ENCODE measurements at places on chromosomes 1 and 21.
A peak's percentile ranks its signal among the peaks of the same experiment; 100 is the strongest.

DNA sequence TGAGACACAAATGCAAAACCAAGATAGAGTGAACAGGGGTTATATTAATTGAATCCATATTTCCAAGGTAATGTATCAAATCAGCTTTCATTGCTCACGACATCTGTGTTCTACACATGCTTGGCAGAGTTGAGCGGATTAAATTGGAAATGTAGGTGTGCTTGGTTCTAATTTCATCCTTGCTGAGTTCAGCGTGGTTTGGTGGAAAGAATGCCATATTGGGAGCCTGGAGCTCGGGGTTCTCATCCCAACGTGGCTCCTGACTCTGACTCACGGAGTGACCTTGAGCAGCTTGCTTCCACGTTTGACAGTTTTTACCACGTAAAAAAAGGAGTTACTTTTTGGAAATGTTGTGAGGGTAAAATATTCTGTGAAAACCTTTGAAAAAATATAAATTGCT, 92.0 kb downstream of the MTR start:
- no peak for DNase-seq

- DNase-seq, result no peak
These were observed 25.4 kb downstream of the GNAI3 start for GRCh38 chr1:109573785-109574184.

DNA sequence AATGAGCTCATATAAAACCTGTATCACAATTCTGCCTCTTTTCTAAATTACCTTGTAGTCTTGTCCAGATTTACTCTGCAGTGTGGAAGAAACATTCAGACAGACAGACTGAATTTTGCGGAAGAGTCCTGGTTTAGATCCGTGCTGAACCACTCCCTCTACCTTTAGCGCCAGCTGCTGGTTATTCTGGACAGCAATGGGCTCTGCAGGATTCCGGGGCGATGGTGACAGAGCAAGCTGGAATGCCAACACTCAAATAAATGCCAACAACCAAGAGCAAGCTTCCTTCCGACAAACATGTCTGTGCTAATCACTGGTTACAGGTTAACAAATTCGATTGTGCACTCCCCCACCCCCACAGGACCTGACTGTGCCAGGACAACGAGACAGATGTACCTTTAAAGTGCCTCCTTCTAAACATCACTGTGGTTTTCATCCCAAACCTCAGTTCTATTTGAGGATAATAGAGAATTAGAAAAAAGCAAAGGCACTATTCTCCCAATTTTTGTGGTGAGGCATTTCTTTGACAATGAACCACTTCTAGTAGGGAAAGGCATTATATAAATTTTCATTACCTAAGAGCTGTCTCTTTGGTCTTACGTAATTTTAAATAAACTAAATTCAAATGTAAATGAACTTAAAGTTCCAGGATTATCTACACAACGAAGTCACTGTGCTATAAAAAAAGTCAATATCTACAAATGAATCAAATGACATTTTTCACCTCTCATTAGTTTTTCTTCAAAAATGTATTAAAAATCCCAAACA, 90.4 kb downstream of the INTS7 start:
- no peak for DNase-seq

GRCh38 chr1:109927911-109928321, 17.3 kb downstream of the CSF1 start:
- DNase-seq, result no peak

DNA sequence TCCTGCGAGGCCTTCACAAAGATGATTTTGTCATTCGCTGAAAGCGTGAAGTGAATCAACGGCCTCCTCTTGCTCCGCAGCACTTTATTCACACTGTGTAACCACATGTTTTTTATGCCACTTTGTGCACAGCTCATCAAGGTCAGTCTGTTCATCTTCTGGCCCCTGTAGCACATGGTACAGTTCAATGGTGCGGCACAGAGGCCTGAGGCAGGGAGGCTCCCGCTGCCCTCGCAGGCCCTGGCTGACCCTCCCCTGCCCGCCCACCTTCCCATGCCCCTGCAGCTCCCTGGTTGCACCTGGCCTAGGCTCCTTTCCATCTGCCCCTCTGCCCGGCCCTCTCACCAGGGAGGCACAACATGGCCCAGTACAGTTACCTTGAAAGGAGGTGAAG, 87.5 kb downstream of the CD247 start:
- no peak for DNase-seq

DNA sequence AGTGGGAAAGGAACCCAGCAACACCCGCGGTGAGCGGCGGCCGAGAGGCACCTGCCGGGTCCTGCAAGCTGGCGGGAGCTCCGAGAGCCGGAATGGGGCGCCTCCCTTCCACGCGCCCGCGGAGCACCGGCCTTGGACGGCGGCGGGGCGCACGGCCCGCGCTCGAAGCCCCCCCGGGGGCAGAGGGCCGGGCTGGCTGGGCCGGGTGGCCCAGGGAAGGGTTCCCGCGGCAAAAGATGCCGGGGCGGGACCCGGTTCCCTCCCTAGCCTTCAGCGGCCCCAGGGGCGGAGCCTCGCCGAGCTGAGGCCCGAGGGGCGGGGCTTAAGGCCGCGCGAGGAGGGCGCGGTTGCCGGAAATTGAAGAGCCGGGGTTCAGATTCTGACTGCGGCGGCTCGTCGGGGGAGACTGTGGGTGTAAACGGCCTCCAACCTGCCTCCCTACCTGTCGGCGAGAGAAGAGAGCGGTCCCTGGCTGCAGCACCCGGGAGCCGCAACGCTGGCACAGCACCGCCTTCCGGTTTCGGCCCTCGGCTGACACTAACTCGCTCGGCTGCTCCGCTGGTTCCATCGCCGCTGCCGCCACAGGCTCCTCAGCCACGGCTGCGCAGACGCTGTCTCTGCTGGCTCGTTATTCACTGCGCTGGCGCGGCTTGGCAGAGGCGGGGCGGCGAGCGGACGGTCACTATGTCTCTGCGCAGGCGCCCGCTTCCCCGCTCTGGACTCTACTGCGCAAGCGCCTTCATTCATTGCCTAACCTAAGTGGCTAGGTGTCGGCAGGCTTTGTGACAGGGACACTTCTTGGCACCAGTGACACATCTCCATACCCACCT, at the start of gene RABIF:
RABIF (minus strand) TSS at position 619 of the 830 bp plus-strand sequence; CDS start at position 568, 51 bp downstream.
- peak; percentile 90 for DNase-seq

DNA sequence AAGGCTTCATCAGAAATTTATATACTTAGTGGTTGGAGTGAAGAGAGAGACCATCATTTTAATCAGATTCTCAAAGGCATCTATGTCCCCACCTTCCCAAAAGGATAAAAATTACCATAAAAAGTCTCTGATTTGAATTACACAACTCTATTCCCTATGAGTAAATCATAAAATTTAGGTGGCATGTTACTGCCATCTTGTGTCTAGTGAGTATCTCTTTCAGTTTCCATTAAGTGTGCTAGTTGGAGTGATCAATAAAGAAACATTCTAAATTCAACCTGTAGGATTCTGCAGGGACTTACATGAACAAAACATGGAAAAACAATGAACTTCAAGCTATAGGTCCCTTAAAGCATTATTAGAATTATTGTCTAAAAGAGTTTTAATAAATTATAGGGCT, 655.4 kb downstream of the LTN1 start:
- no peak for DNase-seq

- peak; percentile 16 for DNase-seq
These were observed 3.1 kb downstream of the PADI1 start for GRCh38 chr1:17207966-17208418.

DNA sequence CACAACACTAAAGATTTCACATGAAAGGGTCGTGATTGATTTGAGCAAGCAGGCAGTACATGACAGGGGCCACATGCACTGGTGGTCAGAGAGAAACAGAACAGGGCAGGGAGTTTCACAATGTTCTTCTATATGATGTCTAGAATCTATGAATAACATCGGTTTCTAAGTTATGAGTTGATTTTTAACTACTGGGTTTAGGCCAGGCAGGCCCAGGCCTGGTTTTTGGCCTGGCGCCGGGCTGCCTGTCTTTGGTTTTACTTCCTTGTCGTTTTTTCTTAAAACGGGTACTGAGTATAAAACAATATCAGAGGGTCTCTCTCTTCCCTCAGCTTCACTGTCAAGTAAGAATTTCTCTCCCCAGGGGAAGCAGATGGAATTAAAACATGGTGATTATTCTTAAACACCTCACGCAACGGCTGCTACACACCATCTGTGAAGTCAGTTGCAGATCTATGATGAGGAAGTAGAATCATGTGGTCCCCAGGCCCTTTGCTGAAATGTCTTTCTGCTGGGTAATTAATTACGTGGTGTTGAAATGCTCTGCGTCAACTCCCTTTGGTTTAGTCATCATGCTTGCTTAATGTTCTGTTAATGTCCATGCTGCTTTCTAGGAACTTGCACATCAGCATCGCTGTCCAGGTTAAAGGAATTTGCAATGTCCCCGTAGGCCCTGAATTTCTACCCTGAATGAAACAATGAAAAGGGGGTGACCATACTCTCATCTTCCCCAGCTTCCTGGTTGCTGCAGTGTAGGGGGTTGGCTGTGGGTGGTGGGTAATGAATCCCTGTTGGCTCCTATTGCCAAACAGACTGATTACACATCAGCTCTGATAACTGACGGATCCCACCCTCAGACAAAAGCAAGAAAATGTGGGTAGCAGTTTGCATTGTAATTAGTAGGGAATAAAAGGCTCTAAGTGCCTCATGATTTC, 70.3 kb downstream of the SERINC2 start:
- DNase-seq, result no peak

DNA sequence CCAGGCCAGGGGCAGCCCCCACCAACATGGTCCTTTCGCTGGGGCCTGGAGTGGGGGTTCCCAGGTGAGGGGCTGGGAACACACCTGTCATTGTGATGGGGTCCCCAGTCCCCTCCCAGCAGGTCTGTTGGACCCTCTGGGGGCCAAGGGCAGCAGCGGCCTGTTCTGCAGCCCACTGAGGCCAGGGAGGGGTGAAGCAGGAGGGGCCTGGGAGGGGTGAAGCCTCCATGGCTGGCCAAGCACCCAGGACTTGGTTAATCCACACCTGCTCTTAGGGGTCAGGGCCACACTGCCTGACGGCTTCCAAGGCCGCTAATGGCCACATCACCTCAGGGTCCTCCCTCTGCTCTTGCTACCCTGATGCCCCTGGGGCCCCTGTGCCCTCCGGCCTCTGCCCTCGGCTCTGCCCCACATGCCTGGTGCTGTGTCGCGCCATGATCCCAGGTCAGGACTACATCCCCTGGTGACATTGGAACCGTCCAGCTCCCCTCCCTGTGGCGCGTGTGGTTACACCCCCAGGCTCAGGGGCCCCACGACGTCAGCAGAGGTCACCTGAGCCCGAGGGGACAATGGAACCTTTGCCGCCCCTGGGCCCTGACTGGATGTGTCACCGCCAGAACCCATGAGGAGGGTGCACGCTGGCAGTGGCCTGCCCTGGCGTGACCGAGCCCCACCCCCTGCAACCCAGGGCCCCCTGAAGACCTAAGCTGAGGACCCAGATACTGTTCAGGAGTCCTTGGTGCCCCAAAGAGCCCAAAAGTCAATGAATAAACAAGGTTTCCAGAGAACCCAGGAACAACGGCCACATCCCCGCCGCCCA, 7.0 kb downstream of the TNFRSF18 start:
- no peak for DNase-seq

GRCh38 chr1:204507317-204508105, 8.7 kb upstream of the MDM4 start:
- no peak for DNase-seq

DNA sequence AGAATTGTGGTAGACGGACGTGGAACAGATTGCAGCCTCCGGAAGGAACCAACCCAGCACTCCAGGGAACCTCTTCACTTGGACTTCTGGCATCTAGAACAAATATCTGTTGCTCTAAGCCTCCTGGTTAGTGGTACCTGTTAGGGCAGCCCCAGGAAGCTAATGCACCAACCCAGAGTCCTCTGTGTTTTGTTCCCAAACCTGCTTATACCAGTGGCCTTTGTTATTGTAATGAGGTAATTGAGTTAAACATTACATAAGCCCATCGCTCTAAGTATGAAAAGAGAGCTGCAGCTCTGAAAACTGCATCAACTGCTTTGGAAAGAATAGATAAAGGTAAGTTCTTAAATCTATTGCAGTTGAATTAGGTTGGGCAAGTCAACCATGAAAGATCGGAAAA, 516.7 kb downstream of the NPHP4 start:
- no peak for DNase-seq

GRCh38 chr1:182841368-182841988, 2.3 kb downstream of the DHX9 start:
- DNase-seq, result no peak

- DNase-seq, result no peak
These were observed 2.9 kb downstream of the UBAP2L start for GRCh38 chr1:154223621-154224020.

- no peak for DNase-seq
These were observed 4.5 kb downstream of the SRSF4 start for GRCh38 chr1:29177022-29177705.

GRCh38 chr1:204733289-204733688, 47.8 kb upstream of the LRRN2 start:
- DNase-seq, result no peak

DNA sequence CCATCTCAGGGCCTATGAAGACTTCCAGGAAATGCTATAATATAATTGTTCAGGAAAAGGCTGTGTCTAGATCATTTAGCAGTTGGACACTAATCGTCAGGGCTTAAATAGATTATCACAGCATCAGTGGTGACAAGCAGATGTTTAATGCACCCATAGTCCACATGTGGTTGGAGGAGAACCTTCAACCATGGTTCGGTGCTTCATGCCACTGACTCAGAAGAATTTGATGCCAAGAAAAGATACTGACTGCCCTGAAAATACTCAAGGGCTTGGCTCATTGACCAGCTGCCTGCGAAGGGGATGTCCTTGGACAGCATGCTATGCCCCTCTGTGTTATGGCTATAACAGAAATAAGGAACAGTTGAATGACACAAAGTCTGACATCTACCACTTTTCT, 175.7 kb downstream of the HHIPL2 start:
- no peak for DNase-seq

- DNase-seq, result no peak
These were observed 171.5 kb downstream of the RUNX1 start for GRCh38 chr21:34877485-34878128.

- DNase-seq, result peak; percentile 68
These were observed 28.3 kb downstream of the EIF2D start for GRCh38 chr1:206583707-206584648.

GRCh38 chr1:153430166-153430553, 13.8 kb downstream of the S100A7A start:
- no peak for DNase-seq

DNA sequence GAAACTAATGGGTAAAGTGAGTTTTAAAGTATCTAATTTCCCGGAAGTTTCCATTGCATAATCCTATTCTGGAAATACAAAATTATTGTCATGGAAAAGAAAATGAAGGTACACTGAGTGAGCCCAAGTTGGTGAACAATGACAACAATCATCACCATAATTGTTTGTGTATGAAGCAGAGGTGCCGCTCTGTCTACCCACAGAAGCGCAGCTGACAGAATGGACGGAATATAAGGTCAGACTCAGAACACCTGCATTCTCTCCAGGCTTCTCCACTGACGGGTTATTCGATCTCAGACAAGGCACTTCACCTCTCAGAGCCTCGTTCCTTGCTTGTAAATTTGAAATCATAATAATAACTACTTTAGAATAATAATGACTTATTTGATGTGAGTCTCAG, 99.1 kb upstream of the NGF start:
- DNase-seq, result no peak

Measured in activated naive CD8-positive, alpha-beta T cell treated with anti-CD3 and anti-CD28 coated beads, Interleukin-2, amount 50 U/mL, for 16 hours (primary cell).